ENCODE measurements at places on chromosomes 3 and 15. TPM values are rescaled to one million over a fixed set of nuclear protein-coding genes. Genes with fewer than 3 reads are reported as not detected.

Gene RTP4
- 8.8 TPM for total RNA-seq

DNA sequence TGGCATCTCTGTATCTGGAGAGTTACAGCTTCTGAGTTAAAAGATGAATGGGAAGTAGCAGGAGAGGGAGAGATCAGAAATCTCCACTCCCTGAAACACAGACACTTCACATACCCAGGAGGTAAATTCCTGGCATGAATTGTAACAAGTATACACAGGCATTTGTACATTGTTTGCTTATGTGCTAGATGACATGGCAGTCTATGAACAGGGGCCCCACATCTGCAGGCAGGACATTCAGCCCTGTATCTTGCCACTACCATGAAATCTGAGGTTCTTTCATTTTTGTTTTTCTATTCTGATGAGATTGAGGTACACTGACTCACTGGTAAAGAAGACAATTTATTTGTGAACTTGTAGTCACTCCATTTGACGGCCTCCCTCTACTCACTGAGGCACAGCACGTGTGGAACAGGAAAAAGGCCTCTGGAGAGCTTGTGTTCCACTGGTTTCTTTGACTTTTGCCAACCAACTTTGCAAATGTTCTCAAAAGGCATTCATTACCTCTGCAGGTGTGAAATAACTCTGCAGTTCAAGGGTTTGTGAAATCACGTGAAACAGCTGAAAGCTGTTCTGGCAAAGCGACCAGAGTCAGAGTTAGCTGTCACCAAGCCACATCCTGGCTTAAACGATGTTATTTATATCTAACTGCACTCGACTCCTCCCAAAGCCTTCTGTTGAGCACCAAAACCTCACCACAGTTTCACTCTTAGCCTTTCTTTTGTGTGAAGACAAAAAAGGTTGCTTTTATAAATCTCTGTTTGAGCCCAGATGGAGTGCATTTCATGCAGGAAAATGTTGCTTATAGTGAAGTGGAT, 401.3 kb upstream of the CFAP20DC start:
- peaks cover 70% of the 10 kb centered on the region for H3K4me1 ChIP-seq
- peak overlapping the region; percentile 72 for H3K27ac ChIP-seq
- H3K36me3 ChIP-seq: no peaks in the 10 kb centered on the region

DNA sequence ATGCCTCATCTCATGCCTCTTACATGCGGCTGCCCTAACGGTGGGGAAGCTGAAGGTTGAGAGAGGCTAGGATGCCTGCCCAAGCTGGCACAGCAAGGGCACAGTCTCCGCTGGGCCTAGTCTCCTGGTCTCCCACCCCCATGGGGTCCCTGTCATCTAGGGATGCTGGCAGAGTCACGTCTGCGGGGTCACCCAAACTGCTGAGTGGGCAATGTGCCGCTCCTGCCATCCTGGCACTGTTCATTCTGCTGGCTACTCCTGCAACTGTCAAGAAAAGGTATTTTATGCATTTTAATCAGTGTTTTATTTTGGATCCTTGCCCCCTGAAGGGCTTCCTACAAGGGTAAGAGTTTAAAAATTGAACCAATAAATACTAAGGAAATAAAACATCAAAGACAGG, 12.8 kb downstream of the LINGO1 start:
- H3K36me3 ChIP-seq: no peaks in the 10 kb centered on the region
- no peaks in the 10 kb centered on the region for H3K4me1 ChIP-seq
- H3K27me3 ChIP-seq: no peaks in the 10 kb centered on the region
- no peak overlapping the region for H3K27ac ChIP-seq
- H3K4me3 ChIP-seq: no peak overlapping the region
- DNase-seq: no peak

- no peak overlapping the region for H3K4me3 ChIP-seq
- no peaks in the 10 kb centered on the region for H3K27me3 ChIP-seq
- no peak overlapping the region for H3K27ac ChIP-seq
- H3K36me3 ChIP-seq: no peaks in the 10 kb centered on the region
- no peak for DNase-seq
Observed at GRCh38 chr15:85149465-85150129, 167.9 kb downstream of the PDE8A start.

- H3K27me3 ChIP-seq: no peaks in the 10 kb centered on the region
- no peak overlapping the region for H3K4me3 ChIP-seq
- H3K4me1 ChIP-seq: peaks cover 27% of the 10 kb centered on the region
Observed at GRCh38 chr3:129317848-129318247, 39.2 kb downstream of the HMCES start.

- H3K27me3 ChIP-seq: no peaks in the 10 kb centered on the region
- DNase-seq: no peak
- H3K36me3 ChIP-seq: peaks cover 42% of the 10 kb centered on the region
- peaks cover 23% of the 10 kb centered on the region for H3K4me1 ChIP-seq
- H3K27ac ChIP-seq: no peak overlapping the region
- no peak overlapping the region for H3K4me3 ChIP-seq
Observed at GRCh38 chr3:15051531-15051930, 13.6 kb downstream of the MRPS25 start.

DNA sequence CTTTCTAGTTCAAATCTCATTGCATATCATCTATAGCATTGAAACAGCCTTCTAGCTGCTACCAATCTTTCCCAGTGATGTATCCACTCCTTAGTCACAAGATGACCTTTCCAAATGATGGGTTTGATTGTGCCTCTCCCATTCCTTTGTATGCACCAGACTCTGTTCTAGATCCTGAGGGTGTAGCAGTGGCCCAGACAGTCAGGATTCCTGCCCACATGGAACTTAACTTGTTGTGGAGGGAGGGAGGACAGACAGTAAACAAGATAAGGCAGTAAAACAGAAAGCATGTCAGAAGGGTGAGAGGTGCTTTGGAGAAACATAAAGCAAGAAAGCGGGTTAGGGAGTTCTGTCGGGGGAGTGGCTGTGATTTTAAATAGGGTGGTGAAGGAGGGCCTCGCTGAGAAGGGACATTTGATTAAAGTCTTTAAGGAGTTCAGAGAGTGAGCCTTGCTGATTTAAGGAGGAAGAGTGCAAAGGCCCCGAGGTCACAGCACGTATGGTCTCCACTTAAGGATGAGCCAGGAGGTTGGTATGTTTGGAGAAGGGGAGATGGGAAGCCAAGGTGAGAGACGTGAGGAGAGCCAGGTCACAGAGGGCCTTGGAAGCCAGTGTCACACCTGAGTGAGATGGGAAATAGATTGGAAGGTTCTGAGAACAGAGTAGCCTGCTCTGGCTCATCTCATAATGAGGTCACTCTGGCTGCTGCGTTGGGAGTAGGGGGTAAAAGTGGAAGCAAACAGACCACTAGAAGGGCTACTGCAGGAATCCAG, 38.3 kb downstream of the FAM43A start:
- no peaks in the 10 kb centered on the region for H3K36me3 ChIP-seq
- no peak for DNase-seq
- no peak overlapping the region for H3K4me3 ChIP-seq
- H3K27me3 ChIP-seq: no peaks in the 10 kb centered on the region
- H3K27ac ChIP-seq: no peak overlapping the region
- no peaks in the 10 kb centered on the region for H3K4me1 ChIP-seq

DNA sequence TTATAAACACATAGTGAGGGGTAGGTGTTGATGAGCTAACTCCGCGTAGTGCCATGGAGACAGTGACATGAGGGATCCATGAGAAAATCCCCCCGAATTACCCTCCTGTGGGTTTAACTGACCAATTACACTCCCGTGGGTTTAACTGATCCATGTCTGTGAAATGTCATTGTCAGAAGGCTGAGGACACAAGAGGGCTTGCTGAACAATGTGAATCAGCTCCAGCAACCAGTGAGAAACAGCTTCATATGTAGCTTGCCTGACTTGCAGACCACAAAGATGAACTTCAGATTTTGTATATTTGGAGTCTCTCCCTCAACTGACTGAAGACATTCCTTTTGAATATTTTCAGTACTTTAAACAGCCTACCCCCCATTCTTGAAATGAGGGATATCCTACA, 144.9 kb downstream of the FBN1 start:
- no peaks in the 10 kb centered on the region for H3K27me3 ChIP-seq
- H3K4me1 ChIP-seq: no peaks in the 10 kb centered on the region
- no peak overlapping the region for H3K27ac ChIP-seq
- no peak overlapping the region for H3K4me3 ChIP-seq

DNA sequence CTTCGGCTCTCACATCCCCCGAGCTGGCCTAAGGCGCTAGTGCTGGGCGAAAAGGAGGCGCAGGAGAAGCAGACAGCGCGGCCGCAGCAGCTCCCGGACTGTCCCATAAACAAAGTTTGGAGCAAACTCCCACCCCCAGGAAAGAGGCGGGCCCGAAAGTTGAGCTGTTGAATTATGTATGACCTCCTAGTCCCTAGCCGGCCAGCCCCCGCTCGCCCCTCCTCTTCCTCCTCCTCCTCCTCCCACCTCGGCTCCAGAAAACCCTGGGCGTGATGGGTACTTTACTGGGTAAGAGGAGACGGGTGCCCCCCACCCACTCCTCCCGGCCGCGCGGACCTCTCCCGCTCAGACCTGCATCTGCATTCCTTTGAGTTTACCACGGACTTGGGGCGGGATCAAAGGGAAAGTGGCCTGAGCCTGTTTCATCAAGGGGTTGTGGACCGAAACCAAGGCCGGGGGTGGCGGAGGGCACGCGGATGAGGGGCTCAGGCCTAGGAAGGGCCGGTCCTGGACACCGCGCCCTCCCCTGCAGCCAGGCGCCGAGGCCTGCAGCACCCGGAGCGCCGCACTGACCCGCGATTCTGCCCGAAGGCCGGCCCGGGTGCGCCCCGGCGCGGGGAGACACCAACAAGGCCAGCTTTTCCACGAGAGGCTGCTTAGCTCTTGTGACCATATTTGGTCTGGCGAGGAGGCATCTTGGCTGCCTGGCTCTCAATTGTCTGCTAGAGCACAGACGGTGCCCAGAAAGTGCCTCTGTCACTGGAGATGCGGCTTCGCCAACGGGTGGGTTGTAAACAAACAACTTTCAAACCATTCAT, at the start of gene WWTR1:
TSS of gene WWTR1 (minus strand) at position 100 of the 818 bp plus-strand sequence. CDS start 719 bp downstream, outside the sequence.
- peaks cover 6% of the 10 kb centered on the region for H3K4me1 ChIP-seq
- peak; percentile 1 for DNase-seq
- no peaks in the 10 kb centered on the region for H3K36me3 ChIP-seq
- no peak within 1 kb of the TSS for H3K27ac ChIP-seq
- H3K27me3 ChIP-seq: no peaks in the 10 kb centered on the region

- no peaks in the 10 kb centered on the region for H3K4me1 ChIP-seq
- no peaks in the 10 kb centered on the region for H3K27me3 ChIP-seq
- H3K36me3 ChIP-seq: no peaks in the 10 kb centered on the region
- DNase-seq: no peak
- H3K27ac ChIP-seq: no peak overlapping the region
Observed at GRCh38 chr3:65600888-65601287, 437.8 kb downstream of the MAGI1 start.

- DNase-seq: no peak
- H3K4me3 ChIP-seq: no peak overlapping the region
- H3K27ac ChIP-seq: no peak overlapping the region
- no peaks in the 10 kb centered on the region for H3K4me1 ChIP-seq
- no peaks in the 10 kb centered on the region for H3K27me3 ChIP-seq
Observed at GRCh38 chr3:23153436-23153835, 49.7 kb upstream of the UBE2E2 start.

DNA sequence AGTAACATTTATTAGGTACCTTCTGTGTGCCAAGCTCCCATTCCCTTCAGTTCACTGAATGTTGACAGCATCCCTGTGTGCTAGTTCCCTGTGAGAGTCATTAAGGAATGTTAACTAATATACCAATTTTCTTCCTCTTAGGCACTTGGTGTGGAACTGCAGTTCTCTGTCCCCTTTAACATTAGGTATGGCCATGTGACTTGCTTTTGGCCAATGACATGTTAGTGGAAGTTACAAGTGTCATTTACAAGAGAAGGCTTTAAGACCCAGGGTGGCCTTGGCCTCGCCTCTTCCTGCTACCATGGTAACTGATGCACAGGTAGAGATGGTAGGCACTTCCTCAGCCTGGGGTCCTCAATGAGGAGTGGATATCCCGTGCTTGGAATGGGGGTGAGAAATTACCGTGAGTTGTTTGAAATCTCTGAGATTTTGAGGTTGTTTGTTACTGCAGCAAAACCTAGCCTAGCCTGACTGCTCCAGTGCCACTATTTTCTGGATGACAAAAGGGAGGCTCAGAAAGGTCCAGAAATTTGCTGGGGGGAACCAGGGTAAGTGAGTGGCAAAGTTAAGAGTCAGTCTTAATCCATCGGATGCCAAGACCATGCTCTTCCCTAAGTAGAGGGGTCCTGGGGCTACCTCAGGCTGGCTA, 21.2 kb upstream of the LINGO1 start:
- H3K27me3 ChIP-seq: peaks cover 3% of the 10 kb centered on the region
- H3K27ac ChIP-seq: no peak overlapping the region
- no peaks in the 10 kb centered on the region for H3K4me1 ChIP-seq
- DNase-seq: no peak
- no peak overlapping the region for H3K4me3 ChIP-seq
- H3K36me3 ChIP-seq: no peaks in the 10 kb centered on the region

GRCh38 chr3:24533561-24534193, 39.0 kb upstream of the THRB start:
- no peak overlapping the region for H3K4me3 ChIP-seq
- H3K27ac ChIP-seq: no peak overlapping the region
- H3K36me3 ChIP-seq: no peaks in the 10 kb centered on the region
- H3K4me1 ChIP-seq: no peaks in the 10 kb centered on the region
